ENCODE measurements at places on chromosomes 13 and 19.

DNA sequence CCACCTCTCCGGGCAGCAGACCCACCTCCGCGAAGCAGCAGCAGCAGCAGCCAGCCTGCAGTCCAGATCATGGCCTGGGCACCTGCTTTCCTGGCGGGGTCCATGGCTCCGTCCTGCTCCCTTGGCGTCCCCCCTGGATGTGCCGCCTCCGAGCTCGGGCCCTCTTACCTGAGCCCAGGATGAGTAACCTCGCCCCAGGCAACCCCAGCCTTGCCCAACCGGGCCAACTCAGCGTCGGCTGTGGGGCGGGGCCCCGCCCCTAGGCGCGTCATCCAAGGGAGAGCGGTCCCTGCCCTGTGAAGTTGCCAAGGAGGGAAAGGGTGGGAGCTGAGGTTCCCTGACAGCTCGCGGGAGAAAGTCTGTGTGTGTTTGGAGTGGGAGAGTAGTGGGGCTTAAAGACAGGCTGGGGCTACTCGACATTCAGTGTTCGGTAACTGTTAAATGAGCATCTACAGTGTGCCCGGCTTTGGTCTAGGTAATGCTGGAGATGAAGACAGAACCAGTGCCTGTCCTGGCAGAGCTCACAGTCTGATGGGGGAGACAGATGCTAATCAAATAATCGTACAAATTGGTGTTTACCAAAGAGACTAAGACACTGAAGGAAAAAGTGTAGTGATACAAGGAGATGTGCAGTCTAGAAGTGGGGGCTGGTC is at the start of gene LYPD3:
Gene LYPD3 (minus strand): TSS at position 141 of the 653 bp plus-strand sequence. CDS start 37 bp downstream, at position 104.
- DNase-seq, result no peak

- no peak for DNase-seq
Measured at GRCh38 chr13:36207672-36208071, 6.7 kb downstream of the SOHLH2 start.

- no peak for DNase-seq
Measured at GRCh38 chr19:35074426-35075201, 33.1 kb downstream of the HPN start.

DNA sequence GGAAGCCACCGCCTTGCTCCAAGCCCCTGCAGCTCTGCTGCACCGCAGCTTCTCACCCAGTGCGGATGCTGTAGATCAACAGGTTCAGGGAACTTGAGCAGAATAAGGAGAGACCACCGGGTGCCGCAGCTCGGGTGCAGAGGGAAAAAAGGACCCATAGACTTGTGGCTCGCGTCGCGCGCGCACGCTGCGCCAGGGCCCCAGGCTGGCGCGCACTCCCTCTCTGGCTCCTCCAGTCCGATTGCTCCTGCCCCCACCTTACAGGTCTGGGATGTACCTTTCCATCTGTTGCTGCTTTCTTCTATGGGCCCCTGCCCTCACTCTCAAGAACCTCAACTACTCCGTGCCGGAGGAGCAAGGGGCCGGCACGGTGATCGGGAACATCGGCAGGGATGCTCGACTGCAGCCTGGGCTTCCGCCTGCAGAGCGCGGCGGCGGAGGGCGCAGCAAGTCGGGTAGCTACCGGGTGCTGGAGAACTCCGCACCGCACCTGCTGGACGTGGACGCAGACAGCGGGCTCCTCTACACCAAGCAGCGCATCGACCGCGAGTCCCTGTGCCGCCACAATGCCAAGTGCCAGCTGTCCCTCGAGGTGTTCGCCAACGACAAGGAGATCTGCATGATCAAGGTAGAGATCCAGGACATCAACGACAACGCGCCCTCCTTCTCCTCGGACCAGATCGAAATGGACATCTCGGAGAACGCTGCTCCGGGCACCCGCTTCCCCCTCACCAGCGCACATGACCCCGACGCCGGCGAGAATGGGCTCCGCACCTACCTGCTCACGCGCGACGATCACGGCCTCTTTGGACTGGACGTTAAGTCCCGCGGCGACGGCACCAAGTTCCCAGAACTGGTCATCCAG is 964 bp downstream of the PCDH17 start:
- no peak for DNase-seq

DNA sequence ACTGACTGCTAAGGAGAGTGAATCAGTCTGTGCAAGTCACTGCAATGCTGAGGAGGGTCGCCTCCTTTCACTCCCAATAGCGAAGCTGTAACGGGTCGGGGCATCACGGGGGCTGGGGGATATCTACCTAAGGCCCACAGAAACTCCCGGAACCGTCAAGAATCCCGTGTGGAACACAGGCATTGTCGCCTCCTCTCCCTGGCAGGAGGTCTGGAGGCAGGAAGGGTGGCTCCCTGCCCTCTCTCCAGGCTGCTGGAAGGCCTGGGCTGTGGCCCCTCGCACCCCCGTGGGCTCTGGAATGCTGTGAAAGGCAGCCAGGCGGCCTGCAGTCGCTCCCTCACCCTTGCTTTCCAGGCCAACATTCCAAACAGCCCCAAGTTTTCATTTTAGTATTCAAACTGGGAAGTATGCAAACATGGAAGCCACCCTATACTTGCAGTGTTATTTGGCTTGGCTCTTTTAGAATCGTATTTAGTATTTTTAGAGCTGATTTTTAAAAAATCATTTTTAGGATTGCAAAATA is 109.4 kb downstream of the CRYL1 start:
- DNase-seq, result no peak

GRCh38 chr13:35599384-35599783 is 122.9 kb upstream of the MAB21L1 start:
- no peak for DNase-seq

GRCh38 chr19:37948362-37948761 is 41.4 kb downstream of the SIPA1L3 start:
- DNase-seq, result no peak

DNA sequence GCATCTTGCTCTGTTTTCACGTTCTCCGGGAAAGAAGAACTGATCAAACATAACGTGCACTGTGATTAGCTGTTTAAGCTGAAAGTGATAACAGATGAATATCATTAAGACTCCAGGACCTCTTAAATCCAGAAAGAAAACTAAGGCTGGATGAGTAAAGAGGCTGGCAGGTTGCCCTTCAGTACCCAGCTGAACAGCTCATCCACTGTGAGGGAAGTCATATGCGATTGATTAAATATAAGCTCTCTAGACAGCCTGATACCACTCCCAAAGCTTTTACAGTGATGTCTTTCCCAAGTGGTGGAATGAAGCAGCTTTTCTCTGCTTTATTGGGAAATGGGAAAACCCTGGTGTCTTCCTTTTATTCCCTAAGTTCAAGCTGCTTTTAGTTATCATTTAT is 116.9 kb downstream of the EFNB2 start:
- DNase-seq, result no peak

DNA sequence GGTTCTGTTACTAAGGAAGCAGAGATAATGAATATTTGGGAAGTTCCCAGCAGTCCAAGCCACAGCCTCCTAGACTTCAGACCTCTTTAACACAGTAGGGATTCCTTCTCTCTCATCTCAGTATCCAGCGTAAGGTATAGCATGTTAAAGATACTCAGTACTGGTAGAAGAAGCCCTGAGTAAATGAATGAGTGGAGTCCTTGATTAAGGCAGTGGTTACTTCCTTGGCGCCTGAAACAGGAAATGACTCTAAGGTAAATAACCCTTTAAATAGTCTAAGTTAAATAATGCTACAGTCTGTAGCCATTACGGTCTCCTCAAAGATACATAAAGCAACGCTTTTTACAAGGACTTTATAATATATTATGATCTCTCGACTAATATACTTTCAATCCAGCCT is 650.8 kb upstream of the MIR17HG start:
- no peak for DNase-seq

Measured in cerebellar cortex (tissue), 1 donor.